ENCODE measurements at places on chromosomes 6 and 20.

DNA sequence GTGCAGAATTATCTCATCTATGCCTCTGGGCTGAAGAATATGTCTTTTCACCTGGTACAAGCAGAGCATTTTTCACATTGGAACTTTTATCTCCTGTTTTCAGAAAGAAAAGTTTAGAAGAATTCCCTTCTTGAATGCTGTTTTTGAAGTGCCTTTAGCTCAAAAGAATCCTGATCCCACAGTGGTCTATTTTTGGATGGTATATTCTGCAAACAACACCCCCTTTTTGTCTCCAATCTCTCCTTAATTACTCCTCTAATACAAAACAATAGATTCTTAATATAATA is 57.7 kb upstream of the HFE start:
- no peak for DNase-seq

DNA sequence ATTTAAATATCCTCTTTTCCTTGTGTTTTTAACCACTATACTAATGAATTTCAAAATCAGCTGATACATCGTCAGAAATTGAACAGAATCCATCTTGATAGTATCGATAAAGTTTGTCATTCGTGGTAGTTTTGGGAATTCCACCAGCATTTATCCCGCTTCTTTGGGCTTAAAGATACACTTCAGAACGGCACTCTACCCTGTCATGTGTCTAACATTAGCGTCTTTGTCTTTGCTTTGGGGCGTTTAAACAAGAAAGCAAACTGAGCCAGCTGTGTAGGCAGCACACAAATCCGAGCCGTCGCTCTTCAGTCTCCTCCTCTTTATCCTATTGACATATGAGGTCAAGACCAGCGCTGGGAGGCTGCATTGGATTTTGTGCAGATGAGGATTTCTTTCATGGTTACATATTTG is 27.5 kb upstream of the NHSL1 start:
- no peak for DNase-seq

DNA sequence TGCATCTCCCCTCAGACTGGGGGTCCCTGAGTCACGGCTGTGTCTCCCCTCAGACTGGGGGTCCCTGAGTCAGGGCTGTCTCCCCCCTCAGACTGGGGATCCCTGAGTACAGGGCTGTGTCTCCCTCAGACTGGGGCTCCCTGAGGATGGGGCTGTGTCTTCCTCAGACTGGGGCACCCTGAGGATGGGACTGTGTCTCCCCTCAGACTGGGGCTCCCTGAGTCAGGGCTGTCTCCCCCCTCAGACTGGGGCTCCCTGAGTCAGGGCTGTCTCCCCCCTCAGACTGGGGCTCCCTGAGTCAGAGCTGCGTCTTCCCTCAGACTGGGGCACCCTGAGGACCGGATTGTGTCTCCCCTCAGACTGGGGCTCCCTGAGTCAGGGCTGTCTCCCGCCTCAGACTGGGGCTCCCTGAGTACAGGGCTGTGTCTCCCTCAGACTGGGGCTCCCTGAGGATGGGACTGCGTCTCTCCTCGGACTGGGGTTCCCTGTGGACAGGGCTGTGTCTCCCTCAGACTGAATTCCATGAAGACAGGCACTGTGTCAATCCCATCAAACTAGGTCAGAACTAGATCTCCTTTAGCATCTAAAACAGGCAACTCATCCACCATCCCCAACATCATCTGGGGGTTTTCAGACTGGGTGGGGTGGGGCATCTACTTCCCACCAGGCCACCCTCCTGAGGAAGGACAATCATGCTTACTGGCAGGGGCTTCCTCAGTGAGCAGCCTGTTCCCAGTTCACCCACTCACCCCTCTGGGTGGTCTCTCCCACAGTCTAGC is 60.7 kb downstream of the MRPL14 start:
- DNase-seq: no peak

DNA sequence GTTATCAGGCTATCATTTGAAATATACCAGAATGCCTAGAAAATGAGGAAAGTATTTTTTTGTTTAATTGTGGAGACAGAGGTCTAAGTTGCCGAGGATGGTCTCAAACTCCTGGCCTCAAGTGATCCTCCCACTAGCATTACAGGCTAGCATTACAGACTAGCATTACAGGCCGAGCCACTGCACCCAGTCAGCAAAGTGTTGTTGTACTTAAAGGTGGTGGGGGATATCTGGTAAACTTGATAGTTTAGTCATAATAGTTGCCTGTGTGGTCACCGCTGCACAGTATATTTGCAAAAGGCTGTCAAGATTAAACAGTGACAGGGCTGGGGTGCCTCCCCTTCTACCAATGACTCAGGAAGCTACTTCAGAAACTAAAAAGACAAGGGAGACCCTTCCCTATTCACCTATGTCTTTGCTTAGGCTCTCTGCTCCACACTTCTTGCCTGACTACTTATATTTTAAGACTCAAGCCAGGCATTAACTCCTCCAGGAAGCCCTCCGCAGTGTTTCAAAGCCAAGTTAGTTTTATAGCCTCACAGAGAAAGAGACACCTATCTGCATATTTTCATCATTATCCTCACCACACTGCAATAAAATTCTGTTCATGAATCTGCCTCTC is 3.1 kb upstream of the AKIRIN2 start:
- DNase-seq: no peak

DNA sequence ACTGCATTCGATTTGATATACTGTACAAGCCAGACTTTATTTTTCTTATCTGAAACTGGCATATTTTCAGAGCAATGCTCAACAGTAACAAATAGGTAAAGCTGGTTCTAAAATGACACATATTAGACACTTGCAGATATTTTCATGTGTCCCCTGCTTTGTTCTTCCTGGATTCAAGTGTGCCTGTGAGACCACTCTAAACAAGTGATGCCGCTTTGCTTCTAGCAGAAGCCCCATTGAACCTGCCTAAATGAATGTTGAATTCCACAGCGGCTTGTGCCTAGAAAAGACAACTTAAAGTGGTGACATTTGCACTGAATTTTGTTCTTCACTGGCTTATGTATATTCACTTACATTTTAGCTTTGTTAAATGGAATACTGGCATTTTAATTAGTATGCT is 115.7 kb downstream of the AKAP7 start:
- no peak for DNase-seq

- DNase-seq: no peak
Observed at GRCh38 chr6:169885831-169886230, 134.4 kb downstream of the ERMARD start.

GRCh38 chr6:157779705-157780604 is 43.1 kb upstream of the SNX9 start:
- DNase-seq: no peak

- DNase-seq: no peak
Observed at GRCh38 chr20:53943522-53944291, 126.7 kb downstream of the BCAS1 start.

DNA sequence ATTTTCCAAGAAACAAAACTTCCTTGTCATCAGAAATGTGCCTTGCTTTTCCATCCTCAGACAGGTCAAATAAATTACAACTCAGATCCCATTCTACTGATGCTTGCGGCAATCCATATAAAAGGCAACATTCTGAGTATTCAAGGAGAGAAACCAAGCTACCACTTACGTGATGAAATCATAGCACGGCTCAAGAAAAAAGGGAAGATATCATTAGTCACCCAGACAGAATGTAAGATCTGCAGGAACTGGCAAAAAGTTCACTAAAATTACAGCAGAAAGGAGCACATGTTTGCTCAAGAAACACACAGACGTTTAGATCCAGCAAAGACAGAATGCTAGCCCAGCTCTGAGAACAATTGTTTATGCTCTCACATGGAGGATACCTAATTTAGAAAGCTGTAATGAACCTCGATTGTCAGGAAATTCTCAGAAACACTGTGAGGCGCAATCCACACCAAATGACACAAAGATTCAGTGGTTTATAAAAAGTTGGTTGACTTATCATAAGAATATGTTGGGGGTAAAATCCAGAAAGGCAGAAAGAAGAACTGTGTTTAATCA is 304.2 kb downstream of the ADGRG6 start:
- DNase-seq: no peak

DNA sequence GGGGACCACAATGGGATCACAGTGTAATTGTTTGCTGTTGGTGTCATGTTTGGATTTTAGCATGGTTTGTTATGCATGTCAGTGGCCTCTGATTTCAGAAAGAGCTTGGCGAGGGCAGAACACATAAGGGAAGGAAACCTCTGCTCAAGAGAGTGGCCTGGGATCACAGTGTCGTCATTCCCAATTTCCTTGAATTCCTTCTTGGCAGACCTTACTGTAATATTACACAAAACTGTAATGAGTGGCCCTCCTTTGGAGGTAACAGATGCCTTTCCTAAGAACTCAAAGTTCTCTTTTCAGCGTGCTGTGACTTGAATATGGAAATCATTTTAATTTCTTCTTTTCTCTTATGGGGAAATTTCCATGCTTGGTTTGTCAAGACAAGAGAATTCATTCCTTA is 46.9 kb downstream of the JAG1 start:
- DNase-seq: no peak
